ENCODE measurements at places on chromosomes 12 and 14.

GRCh38 chr14:73833034-73833433 is 18.6 kb upstream of the PTGR2 start:
- no peak for DNase-seq

GRCh38 chr14:76998910-76999309 is 29.6 kb downstream of the IRF2BPL start:
- DNase-seq, result no peak

- no peak for DNase-seq
These were observed 23.3 kb downstream of the INSM2 start for GRCh38 chr14:35557221-35557747.

DNA sequence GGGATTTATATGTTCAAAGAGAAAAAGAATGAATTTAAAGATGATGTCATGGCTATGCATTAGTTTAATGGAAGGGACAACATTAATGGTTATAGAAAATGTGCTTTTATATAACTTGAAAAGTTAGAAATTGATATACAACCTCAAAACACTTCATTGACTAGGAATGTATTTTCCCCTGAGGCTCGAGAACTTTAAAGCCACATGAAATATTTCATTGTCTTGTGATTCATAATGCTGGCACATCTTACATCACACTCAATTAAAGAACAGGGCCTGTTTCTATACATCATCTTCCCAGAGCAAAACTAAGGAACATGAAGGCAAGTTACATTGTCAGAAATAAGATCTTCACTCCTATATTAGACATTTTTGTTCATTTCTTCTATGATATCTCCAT is 35.2 kb upstream of the PAWR start:
- peak; percentile 25 for DNase-seq

DNA sequence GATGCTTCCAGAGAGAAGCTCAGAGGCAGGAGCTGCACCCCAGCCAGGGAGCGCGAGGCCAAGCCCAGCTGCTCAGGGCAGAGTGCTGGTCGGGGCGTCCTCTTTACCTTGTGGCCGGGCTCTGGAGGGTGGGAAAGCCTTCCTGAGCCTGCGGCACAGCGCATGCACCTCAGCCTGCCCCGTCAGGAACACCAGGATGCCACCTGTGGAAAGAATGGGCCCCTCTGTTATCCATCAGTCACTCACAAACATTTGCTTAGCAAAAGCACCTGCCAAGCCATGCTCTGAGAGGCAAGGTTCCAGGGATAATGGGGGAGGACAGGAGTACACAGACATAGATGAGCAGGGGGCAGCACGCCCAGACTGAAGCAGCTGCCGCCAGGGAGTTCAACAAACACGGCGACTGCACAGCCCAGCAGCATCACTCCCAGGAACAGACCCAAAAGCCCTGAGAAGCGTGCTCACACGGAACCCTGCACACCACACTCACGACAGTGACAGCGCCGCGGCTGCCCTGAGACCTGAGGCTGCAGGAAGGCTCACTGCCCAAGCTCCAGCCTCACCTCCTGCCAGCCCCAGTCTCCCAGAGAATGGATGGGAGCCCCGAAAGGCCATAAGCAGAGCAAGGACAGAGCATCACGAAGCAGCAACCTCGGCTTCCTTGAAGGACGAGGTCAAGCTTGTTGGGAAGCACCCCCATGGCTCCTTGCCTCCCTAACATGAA is 21.8 kb downstream of the DHX37 start:
- DNase-seq, result no peak

DNA sequence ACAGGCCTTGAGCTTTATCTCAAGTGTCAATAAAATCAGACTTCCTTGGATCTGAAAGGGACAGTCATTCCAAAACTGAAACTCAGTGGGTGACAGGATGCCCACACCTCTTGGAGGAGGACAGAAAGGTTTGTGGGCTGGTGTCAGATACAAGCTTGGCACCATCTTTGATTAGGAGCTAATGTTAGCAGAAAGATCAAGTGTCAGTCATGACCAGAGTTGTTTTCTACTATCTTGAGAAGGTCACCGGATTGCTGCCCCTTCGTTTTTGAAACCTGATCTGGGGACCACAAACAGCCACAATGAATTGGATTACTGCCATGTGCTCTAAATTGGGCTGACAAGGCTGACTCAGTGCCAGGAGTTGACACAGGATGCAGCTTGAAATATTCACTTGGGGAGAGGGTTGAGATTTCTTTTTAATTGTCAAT is 88.3 kb downstream of the OTOGL start:
- no peak for DNase-seq

- DNase-seq, result no peak
These were observed 39.1 kb downstream of the SLC8A3 start for GRCh38 chr14:70149596-70150165.

- no peak for DNase-seq
These were observed 72.3 kb downstream of the PTPN21 start for GRCh38 chr14:88482524-88482923.

- no peak for DNase-seq
These were observed 138.6 kb downstream of the TPH2 start for GRCh38 chr12:72077111-72077820.

- no peak for DNase-seq
These were observed 7.5 kb downstream of the NEDD8 start for GRCh38 chr14:24224618-24225071.

GRCh38 chr12:10802587-10802986 is at the start of gene TAS2R7:
TAS2R7 (minus strand) TSS chr12:10802627; CDS start chr12:10802570, 57 bp downstream.
- DNase-seq, result no peak

DNA sequence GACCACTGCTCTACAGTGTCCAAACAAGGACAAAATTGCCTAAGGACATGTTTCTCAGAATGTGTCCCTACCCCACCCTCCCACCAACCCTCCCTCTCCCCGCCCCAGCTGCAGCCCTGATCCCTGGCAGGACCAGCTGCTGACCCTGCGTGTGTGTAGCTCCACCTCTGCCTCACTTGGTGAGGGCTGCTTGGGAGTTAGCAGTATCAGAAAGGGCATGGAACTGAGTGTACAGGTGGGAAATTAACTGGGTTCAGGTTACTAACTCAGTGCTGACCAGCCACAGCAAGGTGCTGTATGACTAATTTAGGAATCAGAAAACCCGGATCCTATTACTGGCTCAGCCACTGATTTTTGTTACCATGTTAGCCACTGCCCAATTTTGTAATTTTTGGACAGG is 11.3 kb upstream of the PLEKHD1 start:
- no peak for DNase-seq

- DNase-seq, result no peak
These were observed 27.5 kb downstream of the CCDC91 start for GRCh38 chr12:28217805-28218204.

GRCh38 chr14:53956427-53957201 is at the start of gene BMP4:
BMP4 (minus strand) TSS chr14:53956825; CDS start chr14:53952222, 4,603 bp downstream.
- no peak for DNase-seq

GRCh38 chr12:2034633-2035430 is 18.0 kb upstream of the CACNA1C start:
- peak; percentile 50 for DNase-seq

DNA sequence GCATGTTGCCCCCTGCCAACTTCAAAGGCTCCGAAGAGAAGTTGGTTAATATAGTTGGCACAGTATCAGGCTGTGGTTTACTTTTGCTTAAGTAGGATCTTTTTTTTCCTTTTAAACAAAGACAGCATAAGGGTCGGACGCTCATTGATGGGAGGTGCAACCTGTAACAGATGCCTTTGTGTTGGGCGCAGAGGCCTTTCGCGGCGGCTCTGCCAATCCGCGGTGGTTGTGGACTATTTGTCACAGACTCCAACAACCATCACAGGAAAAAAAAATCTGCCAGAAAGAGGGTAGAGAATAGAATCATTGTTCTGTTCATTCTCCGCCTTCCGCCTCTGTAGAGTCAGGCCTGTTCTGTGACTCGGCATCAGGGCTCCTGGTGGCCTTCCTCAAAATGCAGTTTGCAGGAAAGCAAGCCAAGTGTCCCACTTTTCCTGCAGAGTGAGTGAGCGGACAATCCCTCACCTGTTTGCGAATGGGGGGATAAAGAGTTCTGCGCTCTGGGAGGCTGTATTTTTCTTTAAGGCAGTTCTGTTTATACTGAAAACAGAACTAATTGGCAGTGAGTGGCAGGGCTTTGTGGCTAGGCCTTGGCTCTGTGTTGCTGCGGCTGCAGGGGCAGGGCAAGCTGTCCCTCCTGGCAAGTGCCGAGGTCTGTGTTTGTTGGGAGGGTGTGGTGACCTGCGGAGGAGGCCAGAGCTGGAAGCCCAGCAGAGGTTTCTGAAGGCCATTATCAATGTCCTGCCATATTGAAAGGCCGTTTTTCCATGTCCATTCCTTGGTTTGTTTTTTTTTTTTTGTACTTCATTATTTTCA is 83.0 kb upstream of the PIWIL1 start:
- DNase-seq, result no peak

GRCh38 chr14:50364792-50365191 is 31.9 kb downstream of the CDKL1 start:
- no peak for DNase-seq
